Type B pancreatic cell (in vitro differentiated cells): ENCODE measurements at places on chromosomes 5 and 9. TPM values are rescaled to one million over a fixed set of nuclear protein-coding genes. Genes with fewer than 3 reads are reported as not detected.

- DNase-seq = no peak
These were observed 313.0 kb downstream of the CETN3 start for GRCh38 chr5:90096415-90097081.

GRCh38 chr9:123727332-123727731 lies 202.6 kb downstream of the DENND1A start:
- DNase-seq = no peak

GRCh38 chr5:33944543-33945132 lies 8.5 kb downstream of the RXFP3 start:
- no peak for DNase-seq

GRCh38 chr9:123000371-123001068 lies 32.9 kb upstream of the GPR21 start:
- no peak for DNase-seq

- no peak for DNase-seq
These were observed 987 bp downstream of the FBXW5 start for GRCh38 chr9:136943291-136944211.

DNA sequence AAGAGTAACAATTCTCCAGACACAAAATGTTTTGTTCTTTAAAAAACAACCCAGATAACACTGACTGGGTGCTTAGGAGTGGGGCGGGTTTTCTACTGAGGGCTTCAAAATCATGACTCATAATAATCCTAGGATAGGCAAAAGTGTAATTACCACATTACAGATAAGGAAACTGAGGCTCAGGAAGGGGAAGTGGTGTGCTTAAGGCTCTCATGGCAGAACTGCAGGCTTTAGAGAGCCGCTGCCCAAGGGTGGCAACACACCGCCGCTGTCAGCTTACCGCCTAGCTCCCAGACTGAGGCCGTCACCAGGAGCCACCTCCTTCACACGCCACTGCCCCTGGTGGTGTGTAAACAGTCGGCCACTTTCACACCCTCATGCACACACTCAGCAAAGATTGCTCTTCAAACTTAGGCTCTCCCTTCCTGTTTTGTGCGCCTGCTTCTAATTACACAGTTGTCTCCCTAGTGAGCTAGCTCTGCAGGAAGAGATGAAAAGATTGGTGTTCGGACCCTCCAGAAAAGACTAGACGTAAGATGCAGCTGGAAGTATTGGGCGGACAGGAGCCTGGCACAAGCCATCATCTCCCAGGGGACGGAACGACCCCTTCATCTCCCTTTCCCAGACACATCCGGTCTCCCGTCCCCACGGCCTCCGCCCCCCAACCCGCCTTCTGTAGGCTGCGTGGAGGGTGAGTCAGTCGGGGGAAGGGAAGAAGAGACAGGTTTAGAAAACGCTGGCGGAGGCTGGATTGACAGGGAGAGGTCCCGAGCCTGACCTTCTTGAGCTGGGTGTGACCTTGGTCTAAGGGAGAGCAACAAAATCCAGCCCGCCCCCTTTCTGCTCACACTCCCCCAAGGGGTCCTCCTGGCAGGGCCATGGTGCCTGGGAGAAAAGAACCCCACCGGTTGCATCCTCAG lies 162.7 kb downstream of the SYK start:
- DNase-seq = peak; percentile 70

DNA sequence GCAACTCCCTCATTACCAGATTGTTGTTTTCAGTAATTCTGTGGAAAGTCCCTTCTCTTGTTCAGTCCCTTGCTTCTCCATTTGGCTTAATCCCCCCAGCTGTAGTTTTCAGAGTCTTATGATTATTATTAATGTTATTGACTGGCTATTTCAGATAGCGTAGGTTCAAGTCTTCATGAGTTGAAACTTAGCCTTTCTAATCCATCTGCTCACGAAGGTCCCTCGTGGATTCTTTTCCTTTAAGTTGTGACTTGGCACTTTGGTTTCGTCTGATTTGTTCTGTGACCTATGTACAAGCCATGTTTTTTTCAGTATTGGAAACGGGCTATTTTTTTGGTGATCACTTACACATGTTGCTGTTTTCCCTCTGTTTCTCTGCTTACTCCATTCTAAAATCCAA lies 260.3 kb downstream of the TMEM167A start:
- no peak for DNase-seq

DNA sequence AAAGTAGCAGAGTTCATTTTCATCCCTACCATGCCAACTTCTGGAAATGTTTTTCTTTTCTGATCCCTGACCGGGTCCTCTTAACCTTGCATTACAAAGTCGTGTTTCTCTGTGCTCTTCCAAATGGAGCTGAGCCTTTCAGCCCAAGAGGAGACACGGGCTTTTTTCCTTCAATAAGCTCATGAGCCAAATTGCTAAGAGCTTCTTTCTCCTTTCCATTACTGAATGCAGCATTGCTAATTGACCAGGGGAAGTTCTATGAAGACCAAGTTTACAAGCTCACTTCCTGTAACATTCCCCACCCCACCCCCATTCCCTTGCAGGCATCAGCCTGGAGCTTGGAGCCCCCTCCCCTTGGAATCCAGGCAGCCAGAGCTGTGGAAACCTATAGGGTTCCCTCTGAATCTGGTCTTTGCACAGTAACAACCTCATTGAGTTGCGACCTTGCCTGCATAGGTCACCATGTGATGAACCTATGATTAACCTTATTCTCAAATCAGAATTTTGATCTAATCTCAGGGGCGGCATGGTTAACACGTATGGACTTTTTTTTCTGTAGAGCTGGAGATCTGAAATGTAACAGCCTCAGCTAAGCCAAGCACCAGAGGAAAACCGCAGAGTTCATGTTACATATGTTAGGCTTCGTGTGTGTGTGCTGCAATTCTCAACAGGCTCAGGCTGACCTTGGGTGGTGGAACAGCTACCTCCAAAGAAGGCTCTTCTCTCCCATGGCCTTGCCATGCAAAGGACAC lies 395.7 kb upstream of the ZNF462 start:
- DNase-seq = no peak

- DNase-seq = no peak
These were observed 37.5 kb downstream of the SPOCK1 start for GRCh38 chr5:137461391-137462264.

GRCh38 chr5:60243713-60244112 lies 350.2 kb upstream of the PDE4D start:
- no peak for DNase-seq

DNA sequence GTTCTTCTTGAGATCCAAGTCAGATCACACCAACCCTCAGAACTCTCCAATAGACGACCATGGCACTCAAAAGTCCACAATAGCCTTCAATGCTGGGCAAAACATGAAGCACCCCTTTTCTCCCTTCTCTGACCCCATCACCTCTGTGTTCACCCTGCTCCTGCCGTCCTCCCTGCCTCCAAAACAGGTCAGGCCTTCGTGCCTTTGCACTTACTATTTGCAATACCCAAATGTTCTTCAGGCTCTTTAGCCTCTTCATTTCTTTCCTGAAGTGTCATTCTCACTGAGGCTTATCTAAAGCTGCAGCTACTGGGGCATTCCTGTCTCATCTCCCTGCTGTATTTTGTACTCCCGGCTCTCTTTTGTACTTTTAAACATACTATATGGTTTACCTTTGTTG lies 2.0 kb upstream of the ROPN1L start:
- no peak for DNase-seq

GRCh38 chr9:32404856-32405255 lies 20.4 kb downstream of the ACO1 start:
- DNase-seq = no peak

GRCh38 chr5:139552893-139553575 lies 8.1 kb upstream of the UBE2D2 start:
- DNase-seq = no peak

DNA sequence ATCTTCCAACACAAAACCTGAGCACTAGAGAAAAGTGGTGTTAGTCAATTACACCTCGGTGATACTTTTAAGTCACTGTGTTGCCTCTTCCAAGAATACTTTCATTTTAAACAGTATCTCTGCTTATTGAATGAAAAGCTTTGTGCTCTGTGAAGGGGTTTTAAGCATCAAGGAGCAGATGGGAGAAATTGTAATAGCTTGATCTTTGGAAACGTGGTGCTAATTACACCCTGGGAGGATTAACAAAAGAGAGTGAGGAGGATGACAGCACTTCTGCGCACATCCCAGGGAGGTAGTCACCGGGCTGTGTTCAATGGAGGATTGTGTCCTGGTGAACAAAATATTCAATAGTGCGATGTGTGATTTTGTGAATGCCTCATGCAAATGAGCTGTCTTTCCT lies 477.4 kb upstream of the ADAMTS16 start:
- no peak for DNase-seq

ANKRD55 gene
- total RNA-seq = not detected in 2 replicates

- DNase-seq = no peak
These were observed 45.3 kb downstream of the DAP start for GRCh38 chr5:10715605-10716290.

GRCh38 chr5:112329419-112330090 lies 89.5 kb downstream of the EPB41L4A start:
- no peak for DNase-seq

- no peak for DNase-seq
These were observed 7.5 kb downstream of the SLC36A1 start for GRCh38 chr5:151454889-151455288.

DNA sequence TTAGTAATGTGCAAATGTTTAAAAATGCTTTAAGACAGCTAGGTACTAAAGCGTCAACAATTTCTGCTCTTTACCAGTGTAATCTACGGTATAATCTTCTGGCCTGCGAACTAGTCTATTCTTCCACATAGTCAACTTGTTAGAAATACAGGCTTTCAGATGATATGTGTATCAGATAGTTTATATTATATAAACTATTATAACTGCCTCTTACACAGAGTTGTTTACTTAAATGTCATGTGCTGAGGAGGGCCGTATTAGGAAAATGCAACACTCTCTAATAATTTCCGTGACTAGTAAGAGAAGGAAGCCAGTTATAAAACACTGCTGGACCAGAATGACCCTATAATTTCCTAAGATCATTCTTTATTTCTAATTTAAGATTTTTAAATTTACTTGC lies 63.6 kb downstream of the WDR41 start:
- DNase-seq = no peak

DNA sequence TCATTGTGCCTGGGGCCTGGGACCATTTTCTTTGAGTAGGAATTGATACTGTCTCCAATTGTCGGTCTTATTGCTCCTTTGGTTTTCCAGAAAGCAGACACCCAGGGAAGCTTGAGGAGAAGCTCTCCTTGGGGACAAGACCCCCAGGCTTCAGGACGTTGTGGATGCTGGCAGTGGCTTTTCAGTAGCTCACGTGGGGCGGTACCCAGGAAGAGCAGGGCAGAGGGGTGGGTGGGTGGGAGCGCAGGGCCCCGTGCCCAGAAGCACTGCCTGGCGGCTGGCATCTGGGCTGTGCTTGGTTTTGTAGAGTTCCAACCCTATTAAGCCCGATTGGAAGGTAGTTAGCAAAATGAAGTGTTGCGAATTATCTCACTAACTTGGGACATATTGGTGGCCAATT lies 374.2 kb upstream of the IRX1 start:
- DNase-seq = no peak

DNA sequence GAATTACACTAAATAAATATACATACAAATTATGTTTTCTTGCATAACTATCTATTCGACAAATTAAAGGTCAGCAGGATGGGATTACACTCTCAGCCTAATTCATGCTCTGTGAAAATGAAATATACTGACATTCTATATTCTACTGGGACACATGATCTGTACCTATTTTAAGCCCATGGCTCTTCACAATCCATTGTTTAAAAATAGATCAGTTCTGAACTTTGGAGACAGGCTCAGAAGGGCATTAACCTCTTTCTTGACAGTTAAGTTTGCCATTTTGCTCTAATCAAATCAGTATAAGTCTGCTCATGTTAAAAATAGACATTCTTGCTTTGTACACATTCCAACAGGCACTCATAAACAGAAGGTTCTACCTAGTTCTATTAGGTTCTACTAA lies 361.2 kb downstream of the HCN1 start:
- DNase-seq = no peak

- no peak for DNase-seq
These were observed 410.9 kb upstream of the TRPC7 start for GRCh38 chr5:136776022-136776927.

FOXD1 gene
- 1.3 and 15.9 TPM in 2 replicates for total RNA-seq

- no peak for DNase-seq
These were observed 15.4 kb downstream of the SEMA6A start for GRCh38 chr5:116559239-116559638.

GRCh38 chr5:150195736-150196485 lies 6.0 kb downstream of the SLC6A7 start:
- no peak for DNase-seq

DNA sequence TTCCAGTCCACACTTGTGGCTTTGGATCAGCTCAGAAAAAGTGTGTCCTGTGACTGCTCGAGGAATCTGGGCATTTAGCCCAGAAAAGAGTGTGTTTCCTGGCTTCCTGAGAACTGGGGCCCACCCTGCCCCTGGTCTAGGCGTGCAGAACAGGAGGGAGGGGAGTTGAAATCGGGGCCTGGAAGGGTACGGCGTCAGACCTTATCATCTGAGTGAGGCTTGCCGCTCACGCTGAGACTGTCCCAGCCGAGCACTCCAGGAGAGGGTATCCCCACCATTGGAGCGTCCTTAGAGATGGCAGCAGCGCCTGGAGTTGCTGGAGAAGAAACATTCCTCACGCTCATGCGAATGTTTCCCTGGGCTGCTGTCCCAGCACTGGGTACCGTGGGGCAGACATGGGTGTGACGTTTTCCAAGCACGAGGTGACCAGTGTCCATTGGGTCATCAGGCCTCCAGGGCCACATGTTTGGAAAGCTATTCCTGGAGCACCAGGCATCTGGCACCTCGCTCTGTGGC lies 22.5 kb downstream of the NEK6 start:
- no peak for DNase-seq

GPR21 gene
- 0.46 and 1.1 TPM in 2 replicates for total RNA-seq

DNA sequence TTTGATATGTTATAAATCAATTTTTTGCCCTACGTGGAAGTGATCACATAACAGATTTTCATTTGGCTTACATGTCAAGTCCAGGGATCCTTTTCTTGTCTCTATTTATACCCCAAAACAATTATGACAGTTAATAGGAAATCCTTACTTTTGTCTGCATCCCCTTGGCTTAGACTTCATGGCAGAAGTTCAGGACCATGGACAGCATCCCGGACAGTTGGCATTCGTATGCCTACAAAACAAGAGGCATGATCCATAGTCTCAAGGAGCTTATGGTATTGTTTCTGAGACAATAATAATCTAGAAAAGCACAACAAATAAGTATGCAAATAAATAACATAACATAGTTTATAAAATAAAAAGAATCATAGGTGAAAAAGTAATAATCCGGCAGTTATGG lies 214.3 kb upstream of the GRIA1 start:
- no peak for DNase-seq

DNA sequence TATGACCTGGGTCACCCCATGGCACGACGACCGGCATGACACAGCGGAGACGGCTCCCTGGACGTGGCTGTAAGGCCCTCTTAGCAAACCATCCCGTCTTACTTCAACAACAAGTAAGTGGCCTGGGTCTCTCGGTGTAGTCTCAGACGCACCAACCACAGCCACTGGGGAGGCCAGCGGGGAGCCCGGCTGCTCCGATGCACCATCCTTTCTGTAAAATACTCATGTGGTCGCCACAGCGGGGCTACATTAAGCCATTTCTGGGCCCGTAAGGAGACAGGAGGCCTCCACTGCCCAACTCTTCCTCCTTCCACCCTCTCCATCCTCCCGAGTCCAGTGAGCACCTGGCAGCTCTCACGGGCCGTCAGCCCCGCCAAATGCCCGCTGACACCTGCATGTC lies 4.7 kb downstream of the QSOX2 start:
- no peak for DNase-seq

GRCh38 chr5:135335031-135335828 lies 63.8 kb downstream of the MACROH2A1 start:
- DNase-seq = no peak

PCDHA4 gene
- 10.7 and 17.7 TPM in 2 replicates for total RNA-seq
